ENCODE measurements at places on chromosomes 1 and 21.

DNA sequence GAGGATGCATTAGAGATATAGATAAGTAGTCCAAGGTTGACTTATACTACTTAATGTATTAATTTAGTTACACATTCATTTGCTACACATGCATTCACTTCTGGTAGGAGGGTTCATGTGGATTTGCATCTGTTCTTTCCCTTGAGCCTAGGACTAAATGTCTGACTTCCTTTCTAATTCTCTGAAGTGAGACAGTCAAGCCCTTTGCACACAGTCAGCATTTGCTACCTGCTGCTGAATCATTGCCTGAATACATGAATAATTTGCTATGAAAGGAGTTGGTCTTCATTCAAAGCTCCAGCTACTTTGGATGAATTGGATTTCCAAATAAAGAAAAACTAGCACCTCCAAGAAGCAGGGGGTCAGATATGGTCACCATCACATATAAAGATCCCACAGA is 154.8 kb upstream of the DAB1 start:
- no peak for DNase-seq

- DNase-seq, result no peak
These were observed 59.6 kb downstream of the CAMK2N1 start for GRCh38 chr1:20426371-20426770.

- no peak for DNase-seq
These were observed 17.8 kb downstream of the TFF3 start for GRCh38 chr21:42297377-42297776.

- no peak for DNase-seq
These were observed 100.4 kb downstream of the GALNT2 start for GRCh38 chr1:230167419-230167852.

DNA sequence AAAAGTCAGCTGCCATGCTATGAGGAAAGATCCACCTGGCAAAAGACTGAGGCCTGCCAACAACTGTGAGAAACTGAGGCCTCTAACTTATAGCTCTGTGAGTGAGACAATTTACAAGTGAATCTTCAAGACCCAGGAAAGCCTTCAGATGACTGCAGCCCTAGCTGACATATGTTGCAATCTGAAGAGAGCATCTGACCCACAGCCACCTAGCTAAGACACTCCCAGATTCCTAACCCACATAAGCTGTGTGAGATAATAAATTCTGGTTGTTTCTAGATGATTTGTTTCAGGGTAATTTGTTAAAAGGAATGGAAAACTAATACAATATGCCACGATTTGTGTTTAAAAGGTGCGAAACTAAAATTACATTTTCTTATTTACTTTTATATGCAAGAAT is 55.1 kb downstream of the HFM1 start:
- no peak for DNase-seq

GRCh38 chr1:10536133-10536770 is 61.5 kb downstream of the PEX14 start:
- DNase-seq, result no peak

- no peak for DNase-seq
These were observed 98.6 kb upstream of the SPATA6 start for GRCh38 chr1:48570568-48570967.

DNA sequence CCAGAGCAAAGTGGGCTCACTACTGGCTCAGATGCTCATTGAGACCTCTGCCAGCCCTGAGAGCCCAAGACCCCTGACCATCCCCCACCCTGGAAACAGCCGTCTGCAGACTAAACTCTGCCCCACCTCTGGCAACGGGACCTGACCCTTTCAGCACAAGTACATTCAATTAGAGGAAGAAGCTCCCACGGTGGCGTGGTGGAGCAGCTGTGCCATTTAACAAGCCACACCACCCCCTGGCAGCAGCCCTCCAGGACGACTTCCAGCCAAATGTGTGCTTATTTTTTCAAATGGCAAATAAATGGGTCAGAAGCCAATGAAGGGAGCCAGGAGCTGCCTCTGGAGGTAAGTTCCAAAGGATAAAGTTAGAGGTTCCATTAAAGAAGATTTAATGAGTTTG is 226.7 kb downstream of the NPHP4 start:
- DNase-seq, result no peak

- no peak for DNase-seq
These were observed at the start of gene CR1 for GRCh38 chr1:207495801-207496792. CR1 (plus strand) TSS chr1:207496157; CDS start chr1:207496268, 111 bp downstream.

GRCh38 chr1:226733304-226733703 is 5.8 kb downstream of the ITPKB start:
- no peak for DNase-seq

DNA sequence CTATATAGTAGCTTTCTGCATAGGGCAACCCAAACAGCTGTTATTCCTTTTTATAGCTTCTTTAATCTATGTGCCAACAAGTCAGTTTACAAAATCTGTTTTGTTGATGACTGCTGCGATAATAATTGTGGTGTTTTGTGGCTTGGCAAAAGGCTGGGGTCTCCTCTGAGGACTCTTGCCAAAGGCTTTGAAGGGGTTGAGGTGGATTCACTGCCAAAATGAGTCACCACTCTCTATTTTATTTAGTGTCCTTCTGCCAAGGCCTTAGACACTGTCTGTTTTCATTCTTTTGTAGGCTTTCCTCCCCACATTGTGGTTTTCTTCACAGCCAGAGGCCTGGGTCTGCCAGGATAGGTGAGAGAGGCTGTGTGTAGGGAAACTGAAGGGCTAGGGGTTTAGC is 161.8 kb downstream of the NFIA start:
- DNase-seq, result no peak

GRCh38 chr1:170967042-170967910 is 31.9 kb downstream of the MROH9 start:
- DNase-seq, result peak; percentile 29

- DNase-seq, result no peak
These were observed 107.5 kb downstream of the PAX7 start for GRCh38 chr1:18738126-18738525.
